Placental pericyte (primary cell): ENCODE measurements at places on chromosomes 11 and 22. TPM values are rescaled to one million over a fixed set of nuclear protein-coding genes. Genes with fewer than 3 reads are reported as not detected.

ROBO4 gene
- total RNA-seq, result 0.88 and 2.7 TPM in 2 replicates

CASP1 gene
- 25.3 and 32.0 TPM in 2 replicates for total RNA-seq

KRTAP5-11 gene
- not detected in 2 replicates for total RNA-seq

GLYATL1 gene
- not detected in 2 replicates for total RNA-seq

IGLL5 gene
- total RNA-seq, result not detected in 2 replicates
